Endodermal cell (in vitro differentiated cells): ENCODE measurements at places on chromosomes 16 and 17. TPM values are rescaled to one million over a fixed set of nuclear protein-coding genes. Genes with fewer than 3 reads are reported as not detected.
A peak's percentile ranks its signal among the peaks of the same experiment; 100 is the strongest.

GRCh38 chr16:24986512-24987303 is 28.5 kb downstream of the ARHGAP17 start:
- DNase-seq = no peak
- no peaks in the 10 kb centered on the region for H3K36me3 ChIP-seq
- no peak overlapping the region for H3K4me3 ChIP-seq
- no peak overlapping the region for H3K27ac ChIP-seq

GRCh38 chr17:2707721-2708584 is 3.6 kb downstream of the CLUH start:
- DNase-seq = peak; percentile 94
- no peaks in the 10 kb centered on the region for H3K27me3 ChIP-seq
- H3K36me3 ChIP-seq = no peaks in the 10 kb centered on the region
- peaks cover 13% of the 10 kb centered on the region for H3K4me1 ChIP-seq
- no peak overlapping the region for H3K27ac ChIP-seq
- H3K4me3 ChIP-seq = no peak overlapping the region

The DOC2B gene
- total RNA-seq = 1.5 to 2.6 TPM (median 2.1 TPM) in 3 replicates

DNA sequence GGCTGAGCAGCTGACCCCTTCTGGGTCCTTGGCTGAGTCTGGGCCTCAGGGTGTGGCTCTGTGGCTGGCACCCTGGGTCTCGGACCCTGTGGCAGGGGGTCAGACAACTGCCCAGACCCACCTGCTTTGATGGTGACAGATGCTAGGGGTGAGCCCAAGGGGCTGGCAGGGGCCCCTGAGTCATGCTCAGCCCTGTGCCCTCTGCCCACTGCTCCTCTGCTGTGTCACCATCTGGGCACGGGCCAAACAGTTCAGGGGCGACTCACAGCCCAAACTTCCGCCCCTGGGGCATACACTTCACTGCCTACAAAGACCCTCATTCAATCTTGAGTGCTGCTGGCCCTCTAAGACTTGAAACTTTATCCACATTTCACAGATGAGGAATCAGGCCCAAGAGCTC is 5.7 kb downstream of the ADGRG1 start:
- no peaks in the 10 kb centered on the region for H3K27me3 ChIP-seq
- H3K4me3 ChIP-seq = no peak overlapping the region
- no peak for DNase-seq

DNA sequence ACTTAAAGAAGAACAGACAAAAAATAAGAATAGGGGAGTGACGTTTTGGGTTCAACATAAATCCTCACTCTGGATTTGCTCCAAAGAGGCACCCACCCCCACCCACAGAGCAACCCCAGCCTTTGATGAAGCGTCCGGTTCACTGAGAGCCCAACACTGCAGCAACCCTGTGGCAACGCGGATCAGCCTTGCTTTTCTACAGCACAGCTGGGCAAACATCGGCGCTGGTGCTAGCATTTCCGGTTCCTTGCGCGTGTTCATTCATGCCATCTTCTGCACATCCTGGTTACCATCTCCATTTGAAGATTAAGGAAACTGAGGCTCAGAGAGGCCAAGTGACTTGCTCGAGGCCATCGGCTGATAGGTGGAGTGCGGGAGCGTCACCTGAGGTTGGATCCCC is 8.7 kb upstream of the GINS2 start:
- H3K36me3 ChIP-seq = no peaks in the 10 kb centered on the region
- no peaks in the 10 kb centered on the region for H3K4me1 ChIP-seq
- peaks cover 4% of the 10 kb centered on the region for H3K27me3 ChIP-seq
- no peak overlapping the region for H3K27ac ChIP-seq
- no peak for DNase-seq

- DNase-seq = no peak
- H3K27me3 ChIP-seq = no peaks in the 10 kb centered on the region
- H3K27ac ChIP-seq = peak overlapping the region; percentile 59
Measured at GRCh38 chr16:21598701-21599121, 666 bp upstream of the METTL9 start.

The RCVRN gene
- not detected in 2 replicates for total RNA-seq

- no peak overlapping the region for H3K27ac ChIP-seq
- H3K4me3 ChIP-seq = no peak overlapping the region
- DNase-seq = no peak
Measured at GRCh38 chr16:30603945-30604315, 6.3 kb downstream of the ZNF689 start.

GRCh38 chr17:68006797-68007196 is 10.5 kb upstream of the C17orf58 start:
- no peak overlapping the region for H3K4me3 ChIP-seq
- no peaks in the 10 kb centered on the region for H3K4me1 ChIP-seq
- H3K36me3 ChIP-seq = no peaks in the 10 kb centered on the region
- no peaks in the 10 kb centered on the region for H3K27me3 ChIP-seq
- H3K27ac ChIP-seq = no peak overlapping the region
- peak; percentile 41 for DNase-seq

The FBXL16 gene
- 1.8 and 2.2 TPM in 2 replicates for total RNA-seq

The ZG16 gene
- total RNA-seq = not detected in 3 replicates

DNA sequence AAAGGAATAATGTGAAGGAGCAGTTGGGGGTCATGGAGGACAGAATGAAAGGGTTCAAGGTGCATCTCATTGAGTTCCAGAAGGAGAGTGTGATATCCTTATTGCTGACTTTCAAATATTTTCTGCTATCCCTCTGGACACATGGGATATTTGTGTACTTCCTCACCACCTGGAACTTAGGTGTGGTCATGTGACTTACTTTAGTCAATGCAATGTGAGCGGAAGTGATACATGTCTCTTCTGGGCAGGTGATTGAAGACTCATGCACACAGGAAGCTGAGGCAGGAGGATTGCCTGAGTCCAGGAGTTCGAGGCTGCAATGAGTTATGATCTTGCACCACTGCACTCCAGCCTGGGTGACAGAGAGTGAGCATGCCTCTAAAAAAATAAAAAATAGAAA is 36.7 kb upstream of the TANC2 start:
- no peak overlapping the region for H3K27ac ChIP-seq
- no peaks in the 10 kb centered on the region for H3K4me1 ChIP-seq
- H3K36me3 ChIP-seq = no peaks in the 10 kb centered on the region
- no peaks in the 10 kb centered on the region for H3K27me3 ChIP-seq
- H3K4me3 ChIP-seq = no peak overlapping the region
- no peak for DNase-seq

The PRKCA gene
- total RNA-seq = 8.7 and 9.4 TPM in 2 replicates
